ENCODE measurements at places on chromosomes 12 and 14. TPM values are rescaled to one million over a fixed set of nuclear protein-coding genes. Genes with fewer than 3 reads are reported as not detected.
A peak's percentile ranks its signal among the peaks of the same experiment; 100 is the strongest.

DNA sequence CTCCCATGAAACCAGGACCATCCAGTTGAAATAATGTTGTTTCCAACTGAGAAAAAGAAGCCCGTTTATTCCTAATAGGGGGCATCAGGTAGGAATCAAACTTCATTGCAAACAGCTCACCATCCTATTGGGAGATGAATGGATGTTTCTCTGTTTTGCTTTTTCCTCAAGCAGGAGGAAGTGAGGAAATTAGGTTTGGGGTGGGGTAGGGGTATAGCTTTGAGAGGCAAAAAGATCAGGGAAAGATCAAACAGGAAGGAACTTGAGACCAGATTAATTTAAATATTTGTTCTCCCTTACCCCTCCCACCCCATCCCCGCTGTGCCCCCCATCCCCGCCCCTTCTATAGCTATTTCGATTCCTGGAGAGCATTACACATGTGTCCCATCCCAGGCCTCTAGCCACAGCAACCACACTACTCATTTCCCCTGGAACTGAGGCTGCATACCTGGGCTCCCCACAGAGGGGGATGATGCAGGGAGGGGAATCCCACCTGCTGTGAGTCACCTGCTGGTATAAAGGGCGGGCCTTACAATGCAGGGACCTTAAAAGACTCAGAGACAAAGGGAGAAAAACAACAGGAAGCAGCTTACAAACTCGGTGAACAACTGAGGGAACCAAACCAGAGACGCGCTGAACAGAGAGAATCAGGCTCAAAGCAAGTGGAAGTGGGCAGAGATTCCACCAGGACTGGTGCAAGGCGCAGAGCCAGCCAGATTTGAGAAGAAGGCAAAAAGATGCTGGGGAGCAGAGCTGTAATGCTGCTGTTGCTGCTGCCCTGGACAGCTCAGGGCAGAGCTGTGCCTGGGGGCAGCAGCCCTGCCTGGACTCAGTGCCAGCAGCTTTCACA is at the start of gene IL23A:
Gene IL23A, plus strand, starts transcription at position 577 of the 850 bp plus-strand sequence. Its CDS starts 161 bp downstream, at position 738.
- no peak for DNase-seq

DNA sequence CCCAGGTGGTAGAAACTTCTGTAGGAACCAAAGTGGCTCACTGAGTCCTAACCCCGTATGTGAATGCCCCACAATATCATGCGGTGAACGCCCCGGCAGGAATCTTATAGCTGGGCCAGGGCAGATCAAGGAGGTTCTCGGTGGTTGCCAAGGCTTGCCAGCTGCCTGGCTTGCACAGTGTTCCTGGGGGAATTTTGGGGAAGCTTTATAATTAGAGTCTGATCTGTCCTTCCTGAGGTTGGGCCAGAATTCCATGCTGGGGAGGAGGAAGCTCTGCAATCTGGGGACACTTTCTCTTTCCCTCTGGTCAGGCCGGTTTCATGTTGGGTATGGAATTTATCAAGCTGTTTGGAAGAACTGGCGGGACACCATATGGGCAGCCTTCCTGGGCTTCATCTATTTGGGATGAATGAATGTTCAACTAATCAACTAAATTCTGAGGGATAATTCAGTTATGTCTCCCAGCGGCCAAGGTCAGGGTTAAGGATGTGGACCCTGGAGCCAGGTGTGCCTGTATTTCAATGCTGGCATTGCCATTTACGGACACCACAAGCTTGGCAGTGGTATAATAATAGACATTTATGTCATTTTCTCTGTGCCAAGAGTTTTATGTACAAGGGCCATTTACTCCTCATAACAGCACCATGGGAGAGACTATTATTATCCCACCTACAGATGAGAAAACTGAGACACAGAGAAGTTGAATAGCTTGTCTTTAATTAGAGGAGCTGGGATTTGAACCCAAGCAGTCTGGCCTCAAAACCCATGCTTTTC is 54.3 kb downstream of the SVOP start:
- peak; percentile 33 for DNase-seq

The CCDC177 gene
- not detected for total RNA-seq

The ACTR10 gene
- total RNA-seq = 74.3 TPM

DNA sequence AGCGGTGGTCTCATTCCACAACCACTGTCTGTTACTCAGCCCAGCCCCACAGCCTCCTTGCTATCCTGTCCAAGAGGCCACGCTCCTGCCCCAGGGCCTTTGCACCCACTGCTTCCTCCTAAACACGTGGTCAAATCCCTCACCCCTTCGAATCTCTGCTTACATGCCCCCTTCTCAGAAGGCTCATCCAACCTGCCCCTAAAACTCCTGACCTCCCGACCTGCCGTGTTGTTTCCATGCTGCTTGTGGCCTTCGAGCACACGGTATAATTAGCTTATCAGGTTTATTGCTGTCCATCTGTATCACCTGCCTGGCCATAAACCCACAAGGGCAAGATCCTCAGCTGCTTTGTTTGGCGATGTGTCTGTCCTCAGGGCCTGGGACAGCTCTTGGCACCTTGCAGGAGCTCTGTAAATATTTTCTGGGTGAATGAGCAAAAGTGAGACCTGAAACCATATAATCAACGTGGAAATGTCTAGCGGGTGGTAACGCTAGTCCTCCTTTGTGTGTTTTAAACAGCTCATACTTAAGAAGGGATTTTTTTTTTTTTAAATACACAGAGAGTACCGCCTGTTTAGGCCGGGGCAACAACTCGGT is 36.0 kb downstream of the SCARB1 start:
- no peak for DNase-seq

The MYF6 gene
- total RNA-seq = 0.23 TPM
